Thymus (tissue), 14 donors: ENCODE measurements at places on chromosomes 13 and 19. TPM values are rescaled to one million over a fixed set of nuclear protein-coding genes. Genes with fewer than 3 reads are reported as not detected.

RPS15 gene
- total RNA-seq = 789 TPM

TSEN34 gene
- total RNA-seq = 24.1 TPM

KLK5 gene
- total RNA-seq = 0.28 TPM

CYP4F3 gene
- 0.24 TPM for total RNA-seq

MEDAG gene
- total RNA-seq = 0.76 TPM

ACER1 gene
- 0.14 TPM for total RNA-seq

FARP1 gene
- total RNA-seq = 5.8 TPM

IGFL1 gene
- total RNA-seq = 0.99 TPM

ODAD3 gene
- 0.09 TPM for total RNA-seq

ONECUT3 gene
- total RNA-seq = under 0.01 TPM

THSD1 gene
- total RNA-seq = 2.9 TPM

CEACAM3 gene
- 0.99 TPM for total RNA-seq

ZNF578 gene
- total RNA-seq = 1.6 TPM

KLK6 gene
- total RNA-seq = 0.24 TPM

ZNF418 gene
- total RNA-seq = 12.8 TPM

ZNF577 gene
- total RNA-seq = 11.4 TPM

ZSCAN1 gene
- total RNA-seq = 0.42 TPM

NKPD1 gene
- 0.14 TPM for total RNA-seq

C19orf18 gene
- total RNA-seq = 0.47 TPM

POLR1D gene
- total RNA-seq = 122 TPM

ZNF723 gene
- total RNA-seq = not detected

KLHL1 gene
- 0.05 TPM for total RNA-seq

ERICH6B gene
- not detected for total RNA-seq

VSTM2B gene
- total RNA-seq = not detected

NLRP12 gene
- 0.24 TPM for total RNA-seq

SLC17A7 gene
- under 0.01 TPM for total RNA-seq

PEAK3 gene
- total RNA-seq = 0.05 TPM

ZSCAN18 gene
- 27.8 TPM for total RNA-seq

IQCN gene
- total RNA-seq = 0.57 TPM

ZNF730 gene
- total RNA-seq = 4.4 TPM

TBXA2R gene
- 0.28 TPM for total RNA-seq

ELSPBP1 gene
- 0.24 TPM for total RNA-seq

PPP1R15A gene
- total RNA-seq = 12.1 TPM

METTL21C gene
- not detected for total RNA-seq

LILRB2 gene
- 0.90 TPM for total RNA-seq

CNFN gene
- total RNA-seq = 0.85 TPM

SHC2 gene
- 1.1 TPM for total RNA-seq

RLN3 gene
- not detected for total RNA-seq

ZNF569 gene
- total RNA-seq = 7.8 TPM

SYCN gene
- total RNA-seq = not detected

FUZ gene
- total RNA-seq = 16.6 TPM

VRK3 gene
- total RNA-seq = 41.3 TPM

BLVRB gene
- 49.9 TPM for total RNA-seq

SIGLEC12 gene
- 0.99 TPM for total RNA-seq
